ENCODE measurements at places on chromosomes 5 and 9.

DNA sequence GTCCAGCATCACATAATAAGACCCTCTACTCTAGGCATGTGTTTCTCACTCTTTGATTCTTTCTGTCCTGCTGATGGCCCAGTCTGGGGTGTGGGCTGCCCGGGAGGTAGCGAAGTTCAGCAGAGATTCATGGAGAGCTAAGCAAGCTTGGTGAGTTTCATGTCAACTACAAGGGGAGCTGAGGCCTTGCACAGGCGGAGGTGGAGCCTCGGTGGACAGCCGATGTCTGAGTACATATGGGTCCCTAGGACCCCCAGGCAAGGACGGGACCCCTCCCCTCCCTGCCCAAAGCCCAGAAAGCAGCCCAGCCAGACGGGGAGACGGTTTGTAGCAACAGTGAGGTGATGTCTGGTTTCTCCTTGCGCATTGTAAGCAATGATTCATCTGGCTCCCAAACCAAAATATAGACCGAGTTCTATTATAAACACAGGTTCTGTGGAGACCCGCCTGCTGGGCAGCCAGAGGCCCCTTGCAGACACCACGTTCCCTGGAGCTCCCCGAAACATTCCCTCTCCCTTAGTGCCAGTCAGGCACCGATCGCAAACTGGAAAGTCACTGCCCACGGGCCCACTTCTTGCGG, 45.5 kb downstream of the COL27A1 start:
- no peak for DNase-seq

DNA sequence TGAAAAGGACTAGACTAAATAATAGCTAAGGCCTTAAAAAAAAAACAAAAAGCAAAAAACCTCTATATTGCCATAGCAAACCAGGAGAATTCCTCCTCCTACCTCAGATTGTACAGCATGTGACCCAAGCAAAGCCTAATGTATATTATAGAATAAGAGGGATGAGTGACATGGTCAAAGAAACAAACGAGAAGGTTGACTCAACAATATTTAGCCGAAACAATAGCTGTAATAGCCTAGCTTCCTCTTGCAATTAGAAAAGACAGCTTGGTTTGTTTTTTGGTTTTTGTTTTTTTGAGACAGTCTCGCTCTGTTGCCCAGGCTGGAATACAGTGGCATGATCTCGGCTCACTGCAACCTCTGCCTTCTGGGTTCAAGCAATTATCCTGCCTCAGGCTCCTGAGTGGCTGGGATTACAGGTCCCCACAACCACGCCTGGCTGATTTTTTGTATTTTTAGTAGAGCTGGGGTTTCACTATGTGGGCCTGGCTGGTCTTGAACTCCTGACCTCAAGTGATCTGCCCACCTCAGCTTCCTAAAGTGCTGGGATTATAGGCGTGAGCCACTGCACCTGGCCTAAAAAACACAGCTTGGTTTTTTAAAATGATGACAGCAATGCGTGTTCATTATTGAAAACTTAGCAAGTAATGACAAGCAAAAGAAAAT, 5.6 kb downstream of the NLN start:
- no peak for DNase-seq

DNA sequence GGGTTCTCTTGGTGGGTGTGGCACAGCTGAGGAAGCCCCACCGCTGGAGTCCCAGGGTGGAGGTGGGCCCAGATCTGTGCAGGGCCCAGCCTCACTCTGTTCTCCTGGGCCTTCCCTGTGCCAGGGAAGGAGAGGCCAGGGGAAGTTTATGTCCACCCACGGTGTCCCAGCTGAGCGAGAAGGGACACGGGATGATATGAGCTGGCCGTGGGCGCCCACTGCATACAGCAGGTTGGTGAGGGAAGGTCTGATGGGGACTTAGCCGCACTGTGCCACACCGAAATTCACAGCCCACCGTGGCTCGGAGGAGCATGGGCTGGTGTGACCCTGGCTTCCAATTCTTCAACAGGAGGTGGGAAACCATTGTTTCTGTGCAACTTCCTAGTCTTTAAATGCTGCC, 33.9 kb downstream of the UNC5A start:
- no peak for DNase-seq

DNA sequence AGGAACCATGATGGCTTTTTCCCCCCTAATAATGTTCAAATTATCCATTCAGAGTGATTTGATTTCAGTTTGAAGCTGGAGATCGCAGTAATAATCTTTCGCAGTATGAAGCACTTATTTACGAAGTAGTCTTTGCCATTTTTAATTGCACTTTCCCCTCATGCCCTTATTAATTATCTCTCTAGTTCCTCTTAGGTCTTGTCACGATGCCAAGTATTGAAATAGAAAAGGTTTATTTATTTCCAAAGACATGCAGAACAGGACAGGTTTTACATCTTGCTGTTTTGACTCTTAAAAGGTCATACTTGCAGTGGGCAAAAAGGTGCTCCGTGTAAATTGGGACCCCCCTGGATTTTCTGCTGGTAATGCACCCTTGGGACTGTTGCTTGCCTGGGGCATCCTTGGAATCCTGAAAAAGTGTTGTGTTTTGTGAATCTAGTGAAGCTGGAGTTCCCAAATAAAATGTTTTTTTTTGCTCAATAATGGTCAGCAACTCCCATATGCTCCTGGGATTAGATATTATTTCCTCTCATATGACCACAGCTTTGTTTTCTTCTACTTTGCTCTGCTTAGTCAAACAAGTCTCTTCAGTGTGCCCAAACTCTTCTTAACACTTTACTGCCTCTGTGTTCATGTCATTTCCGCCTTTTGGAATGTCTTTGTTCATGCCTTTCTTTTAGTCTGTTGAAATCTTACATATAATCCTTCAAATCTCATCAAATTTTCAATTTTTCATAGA, 278.3 kb downstream of the TMEM38B start:
- no peak for DNase-seq

- no peak for DNase-seq
Measured at GRCh38 chr5:143760131-143760505, 51.8 kb upstream of the HMHB1 start.

GRCh38 chr5:154612666-154613065, 134.6 kb upstream of the HAND1 start:
- no peak for DNase-seq

DNA sequence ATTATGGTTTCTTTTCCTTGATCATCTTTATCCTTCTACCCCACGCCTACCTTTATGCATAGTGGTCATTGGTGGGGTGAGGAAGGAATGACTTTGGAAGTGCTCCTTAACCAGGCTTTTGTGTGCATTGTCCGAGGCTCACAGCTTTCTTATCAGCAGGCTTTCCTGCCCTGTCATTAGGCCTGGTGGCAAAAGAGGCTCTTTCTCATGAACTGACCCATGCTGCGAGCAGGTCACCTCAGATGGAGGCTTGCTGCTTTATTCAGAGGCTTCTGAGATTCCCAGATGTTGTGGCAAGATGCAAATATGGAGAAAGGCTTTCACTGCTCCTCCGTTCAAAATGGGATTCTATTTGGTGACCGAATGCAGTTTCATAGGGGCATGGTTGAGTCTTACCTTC, 57.4 kb upstream of the DMRTA1 start:
- no peak for DNase-seq

GRCh38 chr5:75729321-75729720, 12.1 kb upstream of the POC5 start:
- DNase-seq: no peak

- DNase-seq: peak; percentile 64
Measured at GRCh38 chr5:160021831-160022446, 13.0 kb downstream of the TTC1 start.

GRCh38 chr9:84408416-84408815, 67.9 kb upstream of the SLC28A3 start:
- no peak for DNase-seq

All from stimulated activated CD4-positive, alpha-beta T cell treated with anti-CD3 and anti-CD28 coated beads, Interleukin-4, amount 100 ng/mL, for 24 hours (primary cell).